Breast epithelium (tissue), 4 donors: ENCODE measurements at places on chromosomes 13 and 19.
A peak's percentile ranks its signal among the peaks of the same experiment; 100 is the strongest.

DNA sequence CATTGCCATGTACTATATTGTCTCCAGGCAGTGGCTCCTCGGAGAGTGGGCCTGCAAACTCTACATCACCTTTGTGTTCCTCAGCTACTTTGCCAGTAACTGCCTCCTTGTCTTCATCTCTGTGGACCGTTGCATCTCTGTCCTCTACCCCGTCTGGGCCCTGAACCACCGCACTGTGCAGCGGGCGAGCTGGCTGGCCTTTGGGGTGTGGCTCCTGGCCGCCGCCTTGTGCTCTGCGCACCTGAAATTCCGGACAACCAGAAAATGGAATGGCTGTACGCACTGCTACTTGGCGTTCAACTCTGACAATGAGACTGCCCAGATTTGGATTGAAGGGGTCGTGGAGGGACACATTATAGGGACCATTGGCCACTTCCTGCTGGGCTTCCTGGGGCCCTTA lies 624 bp downstream of the GPR32 start:
- no peak for DNase-seq
- no peaks in the 10 kb centered on the region for H3K27me3 ChIP-seq
- no peaks in the 10 kb centered on the region for H3K36me3 ChIP-seq
- no peak overlapping the region for H3K4me3 ChIP-seq

DNA sequence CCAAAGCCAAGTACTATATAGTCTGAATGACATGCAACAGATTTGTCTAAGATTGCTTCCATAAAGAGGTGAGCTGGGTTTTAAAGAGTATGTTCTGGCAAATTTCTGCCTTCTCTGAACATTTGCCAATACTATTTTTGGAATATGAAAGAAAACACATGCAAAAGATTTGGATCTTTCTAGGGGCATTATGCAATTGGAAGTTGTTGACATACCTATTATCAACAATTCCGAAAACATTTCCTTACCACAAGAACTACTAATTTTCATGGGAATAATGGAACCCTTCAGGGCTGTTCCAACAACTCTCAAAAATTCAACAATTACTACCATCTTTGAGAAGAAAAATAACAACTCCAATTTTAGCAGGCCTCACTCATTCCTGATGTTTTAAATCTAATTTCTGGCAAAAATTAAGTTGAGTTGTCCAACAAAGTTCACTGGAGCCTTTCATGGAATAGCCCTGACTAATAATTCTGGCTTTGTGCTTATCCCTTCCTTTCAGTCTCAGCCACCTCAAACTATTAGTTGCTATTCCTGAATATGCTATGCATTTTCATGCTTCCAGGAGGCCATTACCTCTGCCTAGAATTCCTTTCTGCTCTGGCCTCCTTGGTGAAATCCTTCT lies 250.0 kb downstream of the RGCC start:
- no peak for DNase-seq
- H3K27ac ChIP-seq = peak overlapping the region; percentile 18
- H3K4me3 ChIP-seq = no peak overlapping the region
- H3K27me3 ChIP-seq = no peaks in the 10 kb centered on the region
- H3K4me1 ChIP-seq = no peaks in the 10 kb centered on the region

- peaks cover 14% of the 10 kb centered on the region for H3K27me3 ChIP-seq
- no peak for DNase-seq
- no peak overlapping the region for H3K27ac ChIP-seq
- H3K36me3 ChIP-seq = no peaks in the 10 kb centered on the region
- H3K4me1 ChIP-seq = peaks cover 11% of the 10 kb centered on the region
- H3K4me3 ChIP-seq = no peak overlapping the region
These were observed 2.5 kb downstream of the NPAS1 start for GRCh38 chr19:47022140-47022536.

- H3K4me3 ChIP-seq = no peak overlapping the region
- no peak overlapping the region for H3K27ac ChIP-seq
- no peaks in the 10 kb centered on the region for H3K4me1 ChIP-seq
- DNase-seq = peak; percentile 41
- no peaks in the 10 kb centered on the region for H3K27me3 ChIP-seq
- H3K36me3 ChIP-seq = no peaks in the 10 kb centered on the region
These were observed 104.7 kb downstream of the RGCC start for GRCh38 chr13:41562083-41562482.

DNA sequence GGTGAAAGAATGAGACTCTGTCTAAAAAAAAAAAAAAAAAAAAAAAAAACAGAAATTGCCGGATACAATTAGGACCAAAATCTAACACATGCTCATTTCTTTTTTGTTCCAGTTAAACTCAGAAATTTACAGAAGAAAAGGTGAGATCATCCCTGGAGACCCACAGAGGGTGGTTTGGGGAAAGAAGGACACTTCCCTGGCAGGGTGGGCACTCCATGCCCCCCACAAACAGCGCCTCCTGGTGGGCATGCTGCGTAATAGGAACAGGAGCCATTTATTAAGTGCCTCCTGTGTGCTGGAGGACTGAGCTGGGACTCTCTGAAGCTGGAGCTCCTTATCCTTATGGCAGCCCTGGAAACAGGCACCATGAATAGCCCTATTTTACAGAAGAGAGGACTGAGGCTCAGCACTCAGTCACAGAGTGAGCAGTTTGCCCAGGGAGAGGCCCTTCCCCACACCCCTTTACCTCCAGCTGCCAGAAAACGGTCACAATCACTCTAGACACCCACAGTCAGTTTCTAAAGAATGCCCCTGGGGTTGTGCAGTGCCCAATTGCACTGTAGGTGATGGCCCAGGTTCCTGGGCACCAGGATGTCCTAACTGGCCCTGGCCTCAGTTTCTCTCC lies 10.1 kb downstream of the C19orf38 start:
- H3K36me3 ChIP-seq = no peaks in the 10 kb centered on the region
- no peaks in the 10 kb centered on the region for H3K27me3 ChIP-seq
- no peak overlapping the region for H3K27ac ChIP-seq
- no peak overlapping the region for H3K4me3 ChIP-seq

DNA sequence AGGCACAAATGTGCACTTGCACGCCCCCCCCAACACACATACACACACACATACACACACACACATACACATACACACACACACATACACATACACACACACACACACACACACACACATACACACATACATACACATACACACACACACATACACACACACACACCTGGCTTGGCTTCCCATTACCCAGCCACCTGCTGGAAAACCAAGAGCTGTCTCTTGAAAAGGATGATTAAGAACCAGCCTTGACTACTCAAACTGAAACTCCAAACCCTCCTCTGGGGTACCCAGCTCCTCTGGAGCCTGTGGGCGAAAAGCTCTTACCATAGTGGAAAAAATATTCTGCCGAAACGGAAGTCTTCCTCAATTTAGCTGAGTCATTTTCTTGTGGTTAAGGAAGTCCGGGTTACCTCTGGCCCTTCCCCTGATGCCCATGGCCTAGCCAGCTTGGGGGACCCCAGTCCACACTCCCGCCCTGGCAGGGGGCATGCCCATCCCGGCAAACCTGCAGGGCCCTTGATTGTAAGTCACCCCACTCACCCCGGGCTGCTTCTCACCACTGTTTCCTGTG lies 21.9 kb downstream of the CEBPA start:
- no peak overlapping the region for H3K27ac ChIP-seq
- no peak overlapping the region for H3K4me3 ChIP-seq

DNA sequence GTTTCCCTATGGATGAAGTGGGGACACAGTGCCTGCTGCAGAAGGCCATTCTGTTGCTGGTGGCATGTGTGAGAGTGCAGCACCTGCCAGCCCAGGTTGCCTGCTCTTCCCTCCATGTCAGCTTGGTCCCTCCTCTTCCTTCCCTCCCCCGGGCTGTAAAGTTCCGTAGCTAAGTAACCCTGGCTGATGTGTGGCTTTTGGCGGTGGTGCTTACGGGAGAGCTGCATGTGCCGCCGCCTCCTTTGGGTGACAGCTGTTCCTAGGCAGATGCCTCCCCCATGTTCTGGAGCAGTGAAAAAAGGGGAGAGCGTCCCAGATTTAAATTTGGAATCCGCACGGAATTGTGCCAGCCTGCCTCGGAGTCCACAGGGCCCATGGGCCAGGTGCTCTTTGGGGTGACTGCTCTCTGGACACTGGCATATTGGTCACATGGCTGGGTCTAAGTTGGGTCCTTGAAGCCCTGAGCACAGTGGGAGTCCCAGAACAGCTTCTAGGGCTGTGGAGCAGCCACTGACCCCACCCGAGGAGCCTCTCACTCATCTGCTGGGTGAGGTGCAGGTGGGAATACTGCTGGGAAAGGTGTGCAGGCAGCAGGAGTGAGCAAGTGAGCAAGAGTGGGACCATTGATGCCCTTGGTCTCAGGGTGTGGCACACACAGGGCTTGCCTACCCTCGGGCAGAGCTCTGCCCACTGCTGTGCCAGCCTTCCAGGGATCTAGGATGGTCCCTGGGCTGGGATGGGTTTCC lies 33.1 kb upstream of the ZNF536 start:
- peak; percentile 27 for DNase-seq
- H3K36me3 ChIP-seq = no peaks in the 10 kb centered on the region

- H3K27ac ChIP-seq = no peak overlapping the region
- DNase-seq = no peak
- no peaks in the 10 kb centered on the region for H3K4me1 ChIP-seq
- H3K4me3 ChIP-seq = no peak overlapping the region
These were observed 47.6 kb upstream of the MAP3K10 start for GRCh38 chr19:40143612-40144011.

GRCh38 chr19:18257503-18258470 lies 16.5 kb downstream of the IQCN start:
- DNase-seq = no peak
- H3K4me1 ChIP-seq = no peaks in the 10 kb centered on the region
- no peaks in the 10 kb centered on the region for H3K27me3 ChIP-seq
- H3K36me3 ChIP-seq = peaks cover 7% of the 10 kb centered on the region
